EH (cell line): ENCODE measurements at places on chromosomes 12 and 14.

GRCh38 chr12:124685689-124686369 lies 118.4 kb upstream of the NCOR2 start:
- DNase-seq: peak; percentile 90

- DNase-seq: no peak
These were observed 144.7 kb upstream of the RFLNA start for GRCh38 chr12:124150168-124150567.

- no peak for DNase-seq
These were observed 308.0 kb downstream of the SLC6A15 start for GRCh38 chr12:84604551-84604950.

DNA sequence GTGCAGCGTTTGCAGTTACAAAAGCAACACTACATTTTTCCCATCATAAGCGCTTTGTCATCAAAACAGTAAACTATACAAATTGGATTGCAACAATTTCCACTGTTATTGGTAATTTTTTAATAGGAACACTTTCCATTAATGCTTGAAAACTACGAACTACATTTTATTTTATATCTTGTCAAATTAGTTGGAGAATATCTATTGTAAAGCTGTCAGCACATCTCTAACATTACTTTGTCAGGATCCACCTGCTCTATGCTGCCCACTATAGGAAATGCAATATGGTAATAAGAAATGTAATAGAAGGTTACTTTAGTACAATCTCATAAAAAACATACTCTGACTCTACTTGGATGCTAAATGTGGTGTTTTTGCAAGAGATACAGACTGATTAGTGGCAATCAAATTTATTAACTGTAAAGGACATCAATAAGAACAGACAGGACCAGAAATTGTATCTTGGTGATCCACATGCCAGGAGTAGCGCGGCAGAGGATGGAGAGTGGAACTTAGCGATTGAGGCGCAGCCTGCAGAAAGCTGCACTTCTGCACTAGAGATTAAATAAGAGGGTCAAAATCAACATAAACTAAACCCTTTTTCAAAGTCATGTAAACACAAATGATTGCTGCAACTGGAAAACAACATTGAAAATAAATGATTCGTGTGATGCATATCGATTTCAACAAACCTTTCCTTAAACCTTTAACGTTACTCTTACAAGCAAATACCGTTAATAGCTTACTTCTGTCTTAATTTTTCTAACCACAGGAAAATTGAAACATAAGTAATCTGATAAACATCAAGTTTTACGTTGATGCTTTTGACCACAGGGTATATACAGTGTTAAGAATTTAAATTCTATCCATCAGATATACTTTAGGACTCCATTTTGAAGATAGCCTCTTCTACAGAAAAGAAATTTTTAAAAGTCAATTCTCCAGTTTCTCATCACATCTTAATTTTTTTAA lies 3.6 kb upstream of the ARID2 start:
- DNase-seq: peak; percentile 56

DNA sequence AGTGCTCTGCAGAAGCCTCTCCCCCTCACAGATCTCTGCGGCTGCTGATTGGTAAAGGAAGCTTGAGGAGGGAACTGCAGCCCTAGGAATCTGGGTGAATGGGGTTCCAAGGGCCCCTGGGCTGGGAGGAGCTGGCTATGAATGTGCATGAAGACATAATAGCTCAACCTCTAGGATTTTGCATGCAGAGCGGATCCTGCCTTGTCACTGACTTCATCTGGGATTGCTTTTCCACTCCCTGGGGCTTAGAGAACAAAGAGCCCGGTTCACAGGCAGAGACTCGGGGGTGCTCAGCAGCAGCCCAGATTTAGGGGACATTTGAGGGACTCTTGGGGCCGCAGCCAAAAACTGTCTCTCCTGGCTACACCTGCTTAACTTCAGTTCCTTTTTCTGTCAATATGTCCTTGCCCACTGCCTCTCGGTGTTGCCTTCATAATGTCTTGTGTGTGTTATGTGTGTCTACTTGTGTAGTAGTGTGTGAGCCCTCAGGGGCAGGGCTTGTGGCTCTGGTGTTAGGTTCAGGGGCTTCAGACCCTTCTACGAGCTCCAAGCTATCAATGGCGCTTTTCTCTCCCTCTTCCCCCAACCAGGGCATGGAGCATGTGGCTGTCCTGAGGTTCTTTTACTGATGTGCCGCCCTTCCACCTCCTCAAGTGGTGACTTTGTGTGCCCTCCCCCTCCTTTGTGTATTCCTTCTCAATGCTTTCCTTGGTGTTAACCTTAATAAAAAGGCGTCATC lies 1.9 kb downstream of the CCDC184 start:
- no peak for DNase-seq
